ENCODE measurements at places on chromosomes 6 and 20. TPM values are rescaled to one million over a fixed set of nuclear protein-coding genes. Genes with fewer than 3 reads are reported as not detected.

Gene HTR1E
- total RNA-seq = not detected

Gene GSTA2
- not detected for total RNA-seq

Gene CCND3
- 37.6 TPM for total RNA-seq

Gene PXMP4
- 7.1 TPM for total RNA-seq

Gene MAP3K5
- 34.8 TPM for total RNA-seq

Gene DYNLT2
- total RNA-seq = 0.85 TPM

Gene FOXO3
- 15.5 TPM for total RNA-seq

Gene MOG
- total RNA-seq = not detected

Gene ZSWIM3
- total RNA-seq = 8.2 TPM

Gene CLPSL2
- not detected for total RNA-seq

Gene PHACTR3
- not detected for total RNA-seq

Gene KCNB1
- total RNA-seq = under 0.01 TPM

All from pulmonary artery endothelial cell (primary cell).